ENCODE measurements at places on chromosomes 4 and X.

- DNase-seq, result no peak
These were observed 602.9 kb upstream of the HTR2C start for GRCh38 chrX:113980953-113981352.

- DNase-seq, result no peak
These were observed 3.5 kb downstream of the SPINK2 start for GRCh38 chr4:56817840-56818491.

- DNase-seq, result no peak
These were observed 76.9 kb downstream of the RRAGB start for GRCh38 chrX:55794405-55794804.

GRCh38 chr4:26522478-26522877 is 32.2 kb upstream of the CCKAR start:
- DNase-seq, result no peak

DNA sequence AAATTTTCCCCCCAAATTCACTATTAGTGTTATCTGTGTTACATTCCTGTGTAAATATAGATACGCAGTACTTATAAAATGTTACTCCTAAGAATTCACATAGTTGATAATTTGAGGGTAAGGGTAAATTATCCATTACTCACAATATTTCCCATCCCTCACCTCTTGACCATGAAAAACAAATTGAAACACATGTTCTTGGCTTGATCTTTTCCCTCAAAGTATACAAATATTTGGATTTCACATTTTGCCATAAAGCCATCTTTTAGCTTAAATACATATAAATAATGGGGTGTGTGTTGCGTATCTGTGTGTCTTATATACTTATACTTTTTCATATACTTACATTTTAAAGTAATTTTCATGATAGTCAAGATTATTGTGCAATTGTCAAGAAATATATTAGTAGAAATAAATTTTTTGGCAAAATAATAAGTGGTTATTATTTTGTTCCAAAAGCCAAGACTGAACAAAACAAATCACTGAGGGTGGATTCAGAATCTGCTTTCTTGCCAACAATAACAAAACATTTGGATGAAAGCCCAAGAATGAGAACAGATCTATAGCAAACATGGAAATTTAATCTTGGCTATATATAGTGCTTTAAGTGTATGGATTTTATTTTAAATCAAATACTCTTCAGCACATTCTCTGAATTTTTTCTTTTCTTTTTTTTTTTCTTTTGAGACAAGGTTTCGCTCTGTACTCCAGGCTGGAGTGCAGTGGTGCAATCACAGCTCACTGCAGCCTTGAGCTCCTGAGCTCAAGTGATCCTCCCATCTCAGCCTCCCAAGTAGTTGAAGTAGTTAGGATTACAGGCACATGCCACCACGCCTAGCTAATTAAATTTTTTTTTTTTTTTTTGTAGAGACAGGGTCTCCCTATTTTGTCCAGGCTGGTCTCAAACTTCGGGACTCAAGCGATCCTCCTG is 48.5 kb upstream of the PRSS48 start:
- DNase-seq, result no peak

GRCh38 chr4:76307660-76308014 is 1.1 kb downstream of the STBD1 start:
- DNase-seq, result no peak

DNA sequence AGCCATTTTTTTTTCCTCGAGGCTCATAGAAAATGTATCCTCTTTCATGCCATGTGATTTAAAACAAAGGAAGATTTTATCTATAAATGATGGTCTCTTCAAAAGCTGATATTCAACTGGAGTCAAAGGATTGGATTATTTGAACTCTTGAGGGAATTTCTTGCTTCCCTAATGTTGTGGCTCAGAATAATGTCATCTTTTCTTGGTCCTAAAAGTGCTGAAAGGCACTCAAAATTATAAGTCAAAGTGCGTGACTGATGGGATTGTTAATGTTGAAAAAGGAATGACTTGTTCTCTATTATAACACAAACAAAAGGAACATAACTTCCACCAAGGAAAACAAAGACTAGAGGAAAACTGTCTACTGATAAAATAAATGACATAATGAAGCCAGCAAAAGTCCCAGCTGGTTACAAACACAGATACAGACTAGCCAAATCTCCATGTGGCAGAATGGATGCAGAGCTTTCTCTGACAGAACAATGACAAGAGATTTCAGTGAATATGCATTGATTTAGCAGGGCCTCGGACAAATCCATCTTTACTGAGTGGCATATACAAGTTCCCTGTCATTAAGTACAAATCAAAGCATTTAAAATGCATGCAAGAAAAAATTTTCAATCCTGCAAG is 552.6 kb downstream of the GBA3 start:
- DNase-seq, result no peak

DNA sequence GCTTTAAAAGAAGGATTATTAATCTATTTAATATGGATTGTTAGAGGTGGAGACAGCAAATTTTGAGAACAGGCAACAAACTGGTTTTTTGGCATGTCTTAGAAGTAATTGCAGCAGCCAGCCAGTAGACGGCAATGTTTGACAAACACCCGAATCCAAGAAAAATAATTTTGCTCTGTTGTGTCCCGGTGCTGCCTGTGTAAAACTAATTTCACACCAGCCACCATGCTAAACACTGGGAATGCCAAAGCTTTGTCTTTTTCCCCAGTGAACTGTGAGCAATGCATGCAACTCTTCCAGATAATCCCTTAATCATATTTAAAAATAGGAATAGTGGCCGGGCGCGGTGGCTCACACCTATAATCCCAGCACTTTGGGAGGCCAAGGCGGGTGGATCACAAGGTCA is 25.9 kb downstream of the SMIM31 start:
- no peak for DNase-seq

GRCh38 chr4:94504545-94504944 is 52.8 kb downstream of the PDLIM5 start:
- no peak for DNase-seq

DNA sequence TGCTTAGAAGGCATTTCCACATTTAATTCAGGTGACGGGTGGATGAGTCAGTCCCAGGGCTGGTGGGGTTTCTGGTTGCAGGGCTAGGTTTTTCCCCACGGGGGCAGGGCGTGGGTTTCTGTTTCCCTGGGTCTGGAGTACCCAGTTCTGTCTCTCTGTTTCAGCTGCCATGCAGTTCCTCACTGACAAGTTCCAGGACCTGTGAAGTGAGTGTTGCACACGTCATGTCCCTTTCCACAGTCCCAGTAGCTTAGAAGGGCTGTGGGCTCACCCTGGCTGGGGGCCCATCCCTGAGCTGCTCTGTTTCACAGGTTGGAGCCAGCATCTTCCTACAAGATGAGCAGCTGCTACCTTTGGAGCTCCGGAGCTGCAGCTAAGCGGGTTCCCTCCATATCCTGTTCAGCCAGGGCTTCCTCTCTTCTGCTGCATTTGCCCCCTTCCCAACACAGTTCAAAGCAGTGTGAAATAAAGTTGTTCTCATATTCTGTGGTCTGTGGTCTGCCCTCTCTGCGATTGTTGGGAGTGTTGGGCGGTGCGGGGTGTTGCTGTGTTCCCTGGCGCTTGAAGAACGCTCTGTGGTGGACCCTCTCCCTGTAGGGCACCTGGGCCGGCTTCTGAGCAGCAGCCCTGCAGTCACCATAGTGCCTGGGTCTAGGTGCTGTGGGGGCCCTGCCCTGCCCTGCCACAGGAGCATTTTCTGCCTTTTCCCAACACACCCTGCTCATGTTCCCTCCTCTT is 3.9 kb downstream of the LOC101059915 start:
- no peak for DNase-seq

DNA sequence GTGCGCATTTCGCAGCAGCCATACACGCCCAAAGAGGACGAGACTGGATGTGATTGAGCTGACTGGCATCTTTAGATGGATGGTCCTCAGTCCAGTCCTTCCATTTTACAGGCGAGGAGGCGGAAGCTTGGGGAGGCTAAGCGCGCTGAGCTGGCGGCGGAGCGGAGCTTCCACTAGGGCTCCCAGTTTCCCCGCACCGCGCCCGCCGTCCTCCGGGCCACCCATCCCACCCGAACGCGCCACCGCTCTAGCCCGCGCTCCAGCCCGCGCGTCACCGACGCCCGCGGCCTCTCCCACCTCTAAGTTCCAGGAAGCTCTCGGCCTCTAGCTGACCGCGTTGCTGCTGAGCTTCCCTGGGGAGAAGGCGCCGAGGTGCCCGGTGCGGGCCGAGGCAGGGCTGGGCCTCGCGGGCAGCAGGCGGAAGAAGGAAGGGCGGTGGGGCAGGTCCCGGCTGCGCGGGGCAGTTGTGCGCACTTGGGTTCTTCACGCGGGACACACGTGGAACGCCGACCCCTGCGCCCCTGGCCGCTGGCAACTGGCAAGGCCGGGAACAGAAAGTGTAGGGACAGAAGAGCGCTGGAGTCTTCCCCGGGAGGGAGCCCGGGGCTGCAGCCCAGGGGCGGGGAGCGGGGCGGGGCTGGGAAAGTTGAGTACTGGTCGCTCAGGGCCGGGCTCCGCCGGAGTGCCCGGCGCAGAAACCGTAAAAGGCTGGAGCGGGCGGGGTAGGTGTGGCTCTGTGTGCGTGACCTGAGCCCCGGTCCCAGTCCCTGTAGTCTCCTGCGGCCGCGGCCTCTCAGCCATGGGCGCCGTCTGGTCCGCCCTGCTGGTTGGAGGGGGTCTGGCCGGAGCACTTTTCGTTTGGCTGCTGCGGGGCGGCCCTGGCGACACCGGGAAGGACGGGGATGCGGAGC is at the start of gene STBD1:
TSS of gene STBD1 (plus strand) at position 763 of the 911 bp plus-strand sequence. CDS start at position 800, 37 bp downstream.
- no peak for DNase-seq

DNA sequence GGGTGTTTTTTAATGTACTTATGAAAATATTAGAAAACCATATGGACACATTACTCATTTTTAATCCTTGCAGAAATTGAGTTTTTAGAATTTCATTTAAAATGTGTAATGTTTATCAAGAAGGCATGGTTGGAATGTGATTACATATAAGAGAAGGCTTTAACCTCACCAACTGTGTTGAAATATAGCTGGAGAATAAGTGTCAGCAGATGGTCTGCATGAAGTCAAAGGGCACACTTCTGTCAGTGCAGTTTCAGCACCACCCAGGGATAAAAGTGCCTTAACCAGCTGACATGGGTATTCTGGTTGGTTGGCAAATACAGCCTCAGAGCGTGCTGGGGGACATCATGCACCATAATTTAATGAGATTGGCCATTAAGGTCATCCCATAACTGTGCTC is 21.2 kb upstream of the ANTXR2 start:
- DNase-seq, result no peak

GRCh38 chrX:70353514-70353913 is 63.6 kb downstream of the KIF4A start:
- no peak for DNase-seq

GRCh38 chr4:4775493-4776004 is 83.9 kb upstream of the MSX1 start:
- no peak for DNase-seq

DNA sequence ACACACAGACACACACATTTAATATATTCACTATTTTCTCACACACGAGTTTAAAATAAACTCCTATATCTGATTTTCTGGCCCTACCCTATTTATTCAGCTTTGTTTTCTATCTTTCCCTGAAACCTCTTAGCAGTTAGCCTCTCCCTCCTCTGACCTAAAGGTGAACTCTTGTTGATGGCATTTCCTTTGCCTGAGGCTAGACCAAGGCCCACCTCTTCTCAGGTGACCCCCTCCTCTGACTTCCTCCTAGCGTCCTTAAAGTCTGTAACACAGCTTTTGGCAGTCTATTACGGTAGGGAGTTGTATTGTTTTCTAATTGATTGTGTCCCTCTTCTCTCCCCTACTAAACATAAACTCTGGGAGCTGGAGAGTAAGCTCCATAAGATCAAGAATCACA is 1.7 kb upstream of the SRPX2 start:
- DNase-seq, result no peak

DNA sequence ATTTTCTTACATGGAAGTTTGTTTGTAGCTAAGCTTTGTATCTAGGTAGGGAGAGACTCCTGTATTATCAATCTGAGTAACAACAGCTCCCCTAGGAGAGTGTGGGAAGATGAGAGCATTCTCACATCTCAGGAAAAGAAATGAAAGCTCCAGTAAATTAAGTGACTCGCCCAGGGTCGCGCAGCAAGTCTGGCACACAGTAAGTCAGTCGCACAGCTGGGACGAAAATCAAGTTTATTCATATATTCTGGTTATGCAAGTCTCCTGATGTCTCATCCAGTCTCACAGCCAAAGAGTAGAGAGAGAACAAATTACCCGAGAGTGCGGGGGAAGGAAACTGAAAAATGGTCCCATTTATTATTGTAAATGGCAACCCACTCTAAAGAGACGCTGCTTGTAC is 216.1 kb downstream of the STK32B start:
- DNase-seq, result no peak

DNA sequence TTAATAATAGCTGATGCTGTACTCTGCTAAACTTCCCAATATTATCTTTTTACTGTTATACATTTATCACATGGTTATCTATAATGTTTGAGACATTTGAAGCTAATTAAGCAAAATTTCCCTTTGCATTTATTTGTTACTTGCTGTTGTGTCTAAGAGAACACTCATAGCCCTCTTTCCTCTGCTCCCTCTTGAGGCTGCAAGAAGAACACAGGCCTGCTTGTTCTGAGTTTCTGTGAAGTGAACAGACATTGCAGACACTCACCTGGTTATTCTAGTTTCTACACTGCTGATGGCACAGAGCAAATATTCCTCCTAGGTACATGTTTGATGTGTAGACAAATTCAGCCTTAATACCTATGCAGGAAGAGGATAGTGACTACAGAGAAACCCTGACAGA is 367.8 kb downstream of the GASK1B start:
- no peak for DNase-seq

DNA sequence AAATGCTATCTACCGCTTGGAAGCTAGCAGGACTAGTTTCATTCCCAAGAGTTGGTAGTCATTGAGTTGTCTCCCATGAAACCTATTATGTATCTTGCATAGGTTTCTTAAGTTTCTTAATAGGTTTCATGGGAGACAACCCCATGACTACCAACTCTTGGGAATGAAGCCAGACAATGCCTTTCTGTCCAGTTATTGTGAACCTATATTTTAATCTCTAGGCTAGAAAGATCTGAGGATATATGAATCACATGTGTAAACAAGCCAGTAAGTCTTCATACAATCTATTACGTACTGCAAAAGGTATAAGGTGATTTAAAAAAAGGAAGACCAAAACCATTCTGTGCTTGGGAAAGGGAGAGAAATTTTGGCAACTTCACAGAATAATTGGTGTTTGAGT is 162.6 kb downstream of the INPP4B start:
- DNase-seq, result no peak

DNA sequence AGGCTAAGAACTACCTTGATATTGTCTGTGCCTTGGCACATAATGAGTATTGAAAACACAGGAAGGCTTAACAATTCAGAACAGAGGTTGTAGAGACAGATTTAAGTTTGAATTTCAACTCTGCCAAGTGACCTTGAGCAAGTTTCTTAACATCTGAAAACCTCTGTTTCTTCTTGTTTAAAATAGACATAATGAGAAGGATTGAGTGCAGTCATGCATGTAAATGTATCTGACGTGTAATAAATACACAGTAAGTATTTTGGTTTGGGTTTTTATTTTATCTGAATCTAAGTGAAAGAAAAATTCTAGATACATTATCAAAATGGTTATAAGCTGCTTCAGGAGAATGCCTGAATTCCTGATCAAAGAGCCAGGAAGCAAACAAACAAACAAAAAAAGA is 111.9 kb downstream of the ANXA5 start:
- DNase-seq, result no peak

- DNase-seq, result no peak
These were observed 47.2 kb upstream of the TMEM33 start for GRCh38 chr4:41887821-41888686.

- no peak for DNase-seq
These were observed 37.1 kb upstream of the IRAK1 start for GRCh38 chrX:154056770-154057241.

GRCh38 chr4:6989331-6989923 is 53.7 kb upstream of the TADA2B start:
- DNase-seq, result no peak

GRCh38 chrX:35292522-35292921 is 349.9 kb downstream of the FAM47B start:
- no peak for DNase-seq

Data from activated CD8-positive, alpha-beta memory T cell treated with anti-CD3 and anti-CD28 coated beads for 48 hours (primary cell).